ENCODE measurements at places on chromosomes 1 and 21.

DNA sequence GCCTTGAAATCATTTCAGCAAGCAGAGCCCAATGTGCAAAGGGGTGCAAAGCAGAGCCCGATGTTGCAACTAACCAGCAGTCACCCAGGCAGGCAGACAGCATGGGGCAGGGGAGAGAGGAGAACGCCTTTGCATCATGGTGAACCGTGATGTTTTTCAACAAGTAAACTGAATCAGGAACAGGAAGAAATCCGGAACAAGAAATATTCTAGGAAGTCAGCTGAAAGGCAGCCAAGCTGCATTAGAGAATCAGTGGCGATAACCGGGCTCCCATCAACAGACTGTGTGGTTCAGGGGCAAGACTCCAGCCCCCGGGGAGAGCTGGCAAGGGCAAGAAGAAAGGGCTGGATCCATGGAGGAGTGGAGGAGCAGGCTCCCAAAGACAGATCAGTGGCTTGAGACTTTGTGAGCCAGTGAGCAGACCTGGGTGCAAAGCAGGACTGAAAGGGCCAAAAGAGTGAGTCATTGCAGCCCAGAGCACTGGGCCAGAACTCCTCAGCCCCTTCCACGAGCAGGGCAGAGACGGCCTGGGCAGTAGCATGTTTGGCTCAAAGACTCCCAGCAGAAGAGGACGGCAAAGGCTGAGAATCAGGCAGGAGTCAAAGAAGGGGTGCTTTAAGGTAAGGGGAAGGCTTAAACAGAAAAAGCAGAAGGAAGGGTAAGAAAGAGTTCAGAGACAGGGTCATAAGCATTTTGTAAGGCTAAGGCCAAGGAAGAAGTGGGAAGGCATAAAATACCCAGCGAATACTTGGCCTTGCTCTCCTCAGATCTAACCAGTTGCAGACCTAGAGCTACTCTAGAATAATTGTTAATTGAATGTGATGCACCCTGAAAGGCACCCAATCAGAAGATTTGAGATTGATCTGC is 155.0 kb downstream of the SETD4 start:
- DNase-seq: no peak

DNA sequence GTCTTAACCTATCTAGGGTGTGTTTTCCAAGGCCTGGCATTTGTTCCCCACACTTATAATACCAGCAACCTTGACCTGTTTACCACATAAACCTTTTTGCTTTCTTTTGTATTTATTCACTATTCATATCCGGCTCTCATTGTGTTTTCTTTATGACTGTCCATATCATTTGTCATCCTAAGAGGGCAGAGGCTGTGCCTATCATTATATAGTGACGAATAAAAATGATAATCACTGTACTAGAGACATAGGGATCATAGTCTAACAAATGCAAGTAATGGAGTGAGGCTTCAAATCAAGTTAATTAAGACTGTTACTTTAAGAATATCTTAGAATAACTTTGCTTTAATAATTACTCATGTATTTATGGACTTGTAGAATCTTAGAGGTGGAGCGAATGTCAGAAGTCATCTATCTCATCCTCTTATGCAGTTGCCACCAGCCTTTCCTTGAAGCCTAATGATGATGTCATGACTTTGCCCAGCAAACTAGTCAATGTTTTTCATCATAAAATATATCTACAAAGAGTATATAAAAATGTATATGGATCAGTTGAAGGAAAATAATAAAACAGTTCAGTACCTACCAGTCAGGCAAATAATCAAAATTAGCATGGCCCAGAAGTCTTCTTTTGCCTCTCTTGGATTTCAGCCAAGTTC is 4.7 kb upstream of the ETV3 start:
- DNase-seq: no peak

- DNase-seq: no peak
These were observed 4.5 kb upstream of the PLCH2 start for GRCh38 chr1:2471587-2472001.

DNA sequence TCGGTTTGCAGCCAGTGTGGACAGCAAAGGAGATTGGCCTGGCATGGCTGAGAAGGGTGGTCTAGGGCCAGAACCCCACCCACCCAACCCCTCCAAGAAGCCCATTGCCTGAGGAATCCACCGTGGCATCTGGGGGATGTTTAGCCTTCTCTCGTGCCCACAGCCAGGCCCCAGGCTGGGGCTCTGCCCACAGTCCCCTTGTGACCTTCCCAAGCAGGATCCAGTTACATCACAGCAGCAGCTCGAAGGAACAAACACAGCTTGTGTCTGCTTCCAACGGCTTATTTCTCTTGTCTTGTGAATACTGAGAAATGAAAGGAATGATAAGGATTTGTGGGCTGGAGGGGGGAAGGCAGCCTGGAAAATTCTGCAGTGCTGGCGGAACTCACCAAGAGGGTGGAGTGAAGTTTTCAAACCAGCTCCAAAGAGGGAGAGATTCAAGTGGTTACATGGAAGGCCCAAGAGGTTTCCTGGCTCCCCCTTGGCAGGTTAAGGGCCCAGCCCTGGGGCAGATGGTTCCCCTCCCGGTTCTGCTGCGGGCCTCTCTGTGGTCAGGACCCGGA is 61.6 kb downstream of the DHRS3 start:
- no peak for DNase-seq

DNA sequence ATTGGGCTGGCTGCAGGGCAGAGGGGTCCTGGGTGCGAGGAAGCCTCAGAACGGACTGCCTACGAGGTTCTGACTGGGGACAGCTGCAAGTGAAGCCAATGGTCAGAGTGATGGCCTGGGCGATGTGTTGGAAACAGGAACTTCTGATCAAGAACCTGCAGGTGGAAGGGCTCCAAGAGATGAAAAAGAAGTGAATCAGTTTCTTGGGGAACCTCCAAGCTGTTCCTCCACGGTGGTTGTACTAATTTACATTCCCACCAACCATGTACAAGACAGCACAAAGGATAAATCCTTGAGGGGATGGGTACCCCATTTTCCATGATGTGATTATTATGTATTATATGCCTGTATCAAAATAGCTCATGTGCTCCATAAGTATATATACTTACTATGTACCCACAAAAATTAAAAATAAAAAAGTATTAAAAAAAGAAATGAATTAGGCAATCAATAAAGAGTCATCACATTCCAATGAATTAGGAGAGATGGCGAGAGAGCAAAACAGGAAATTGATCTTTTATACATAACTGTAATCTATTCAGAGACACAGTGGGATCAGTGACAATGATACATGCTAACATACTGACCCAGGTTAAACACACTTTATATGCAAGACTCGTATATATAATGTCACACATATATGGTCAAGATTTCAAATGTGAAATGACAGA is 58.1 kb downstream of the PTPN14 start:
- no peak for DNase-seq

GRCh38 chr1:167273027-167273800 is 52.5 kb downstream of the POU2F1 start:
- no peak for DNase-seq

- DNase-seq: no peak
These were observed 23.2 kb downstream of the CACNA1S start for GRCh38 chr1:201088901-201089525.

DNA sequence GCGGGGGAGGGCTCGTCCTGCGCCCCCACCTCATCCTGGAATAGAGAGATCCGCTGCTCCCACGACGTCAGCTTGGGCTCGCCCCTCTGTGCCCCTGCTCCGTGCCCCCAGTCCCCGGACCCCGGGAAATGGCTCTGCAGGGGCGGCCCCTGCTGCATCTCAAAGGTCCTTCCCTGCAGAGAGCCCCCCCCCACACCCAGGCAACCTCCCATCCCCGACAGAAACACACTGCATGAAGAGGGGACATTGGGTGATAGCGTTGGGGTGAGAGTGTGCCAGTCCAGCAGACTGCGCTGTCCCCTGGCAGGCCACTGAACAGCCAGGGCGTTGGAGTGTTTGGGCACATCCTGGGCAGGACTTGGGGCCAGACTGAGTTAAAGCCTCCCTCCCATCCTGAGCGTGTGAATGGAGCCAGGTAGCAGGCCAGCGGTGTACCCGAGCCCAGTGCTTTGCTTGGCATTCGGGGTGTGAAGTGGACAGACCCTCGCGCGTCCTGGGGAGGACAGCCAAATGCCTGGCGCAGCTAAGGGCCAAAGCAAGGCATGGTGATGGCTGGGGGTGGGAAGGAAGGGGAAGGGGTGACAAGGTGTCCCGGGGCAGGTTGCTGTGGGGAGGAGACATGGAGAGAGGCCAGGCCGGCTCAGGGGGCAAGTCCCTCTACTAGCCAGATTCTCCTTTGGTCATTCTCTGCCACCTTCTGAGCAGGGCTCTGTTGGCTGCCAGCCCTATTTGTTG is 633 bp upstream of the ETNK2 start:
- DNase-seq: no peak

DNA sequence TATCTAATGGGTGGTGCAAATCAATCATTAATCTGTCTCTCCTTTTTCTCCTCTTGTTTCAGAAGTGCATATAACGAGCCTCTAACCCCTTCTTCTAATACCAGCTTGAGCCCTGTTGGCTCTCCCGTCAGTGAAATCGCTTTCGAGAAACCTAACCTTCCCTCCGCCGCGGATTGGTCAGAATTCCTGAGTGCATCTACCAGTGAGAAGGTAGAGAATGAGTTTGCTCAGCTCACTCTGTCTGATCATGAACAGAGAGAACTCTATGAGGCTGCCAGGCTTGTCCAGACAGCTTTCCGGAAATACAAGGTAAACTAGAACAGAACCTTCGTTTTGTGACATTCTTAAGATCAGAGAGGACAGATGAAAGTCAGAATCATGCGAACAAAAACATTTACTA is 25.3 kb upstream of the VAMP3 start:
- no peak for DNase-seq

DNA sequence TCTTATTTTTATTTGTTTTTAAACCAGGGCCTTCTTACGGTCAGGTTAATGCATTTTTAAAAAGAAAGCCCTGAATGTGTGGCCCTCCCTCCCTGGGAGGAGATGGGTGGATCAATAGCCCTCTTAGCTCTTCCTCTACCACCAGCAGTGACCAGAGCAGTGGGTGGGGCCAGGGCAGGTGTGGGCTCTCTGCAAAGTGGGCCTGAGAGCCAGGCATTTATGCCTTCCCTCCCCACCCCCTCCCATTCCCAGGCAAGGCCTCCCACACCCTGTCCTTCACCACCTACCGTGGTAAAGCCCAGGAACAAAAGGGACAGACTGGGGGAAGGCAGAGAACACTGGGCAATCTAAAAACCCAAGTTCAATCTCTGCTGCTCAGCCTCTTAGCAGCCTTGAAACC is 63.9 kb downstream of the SSBP3 start:
- DNase-seq: no peak

- DNase-seq: no peak
These were observed 24.0 kb downstream of the HENMT1 start for GRCh38 chr1:108636876-108637275.

GRCh38 chr1:89697383-89697782 is 64.5 kb downstream of the LRRC8C start:
- no peak for DNase-seq

GRCh38 chr1:77540501-77541161 is 141.8 kb downstream of the ZZZ3 start:
- DNase-seq: no peak

DNA sequence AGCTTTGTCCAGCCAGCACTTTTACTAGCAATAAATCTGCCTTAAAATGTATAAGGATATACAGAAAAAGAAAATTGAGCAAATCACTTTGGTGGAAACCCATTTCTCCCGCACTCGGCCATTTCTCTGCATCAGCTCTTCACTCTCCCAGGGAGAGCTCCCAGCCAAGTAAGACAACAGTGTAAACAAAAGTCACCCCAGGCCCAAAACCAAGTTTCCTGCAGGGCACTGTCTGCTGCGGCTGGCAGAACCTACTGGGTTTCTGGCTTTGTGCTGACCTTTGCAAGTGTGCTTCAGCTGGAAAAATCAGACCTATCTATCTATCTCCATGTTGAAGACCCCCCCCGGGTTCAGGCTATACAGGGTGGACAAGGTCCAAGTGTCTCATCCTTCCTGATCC is 476.7 kb upstream of the CAMK1G start:
- DNase-seq: no peak

GRCh38 chr21:46191686-46192575 is 7.7 kb upstream of the SPATC1L start:
- no peak for DNase-seq

GRCh38 chr1:241957692-241958494 is at the start of gene BECN2:
BECN2 (plus strand) TSS chr1:241957767; CDS start chr1:241957767, 0 bp downstream.
- no peak for DNase-seq

DNA sequence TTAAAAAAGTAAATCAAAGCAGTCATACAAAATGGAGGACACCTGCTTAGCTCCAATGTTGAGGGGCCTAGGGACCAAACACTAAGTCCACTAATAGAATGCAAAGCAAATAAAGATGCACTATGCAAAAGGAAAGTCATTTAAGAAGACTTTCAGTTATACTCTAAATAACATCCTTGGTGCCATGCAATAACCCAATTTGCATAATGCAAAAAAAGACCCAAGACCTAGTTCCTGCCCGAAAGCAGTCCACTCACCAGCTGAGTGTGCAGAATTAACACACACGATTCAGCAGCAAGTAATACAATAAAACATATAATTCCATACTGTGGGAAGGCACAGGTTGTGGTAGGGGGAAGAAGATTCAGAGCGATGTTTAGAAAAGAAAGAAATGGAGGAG is 101.8 kb downstream of the TGFBR3 start:
- no peak for DNase-seq

GRCh38 chr1:108597041-108597440 is 37.1 kb downstream of the EEIG2 start:
- no peak for DNase-seq

DNA sequence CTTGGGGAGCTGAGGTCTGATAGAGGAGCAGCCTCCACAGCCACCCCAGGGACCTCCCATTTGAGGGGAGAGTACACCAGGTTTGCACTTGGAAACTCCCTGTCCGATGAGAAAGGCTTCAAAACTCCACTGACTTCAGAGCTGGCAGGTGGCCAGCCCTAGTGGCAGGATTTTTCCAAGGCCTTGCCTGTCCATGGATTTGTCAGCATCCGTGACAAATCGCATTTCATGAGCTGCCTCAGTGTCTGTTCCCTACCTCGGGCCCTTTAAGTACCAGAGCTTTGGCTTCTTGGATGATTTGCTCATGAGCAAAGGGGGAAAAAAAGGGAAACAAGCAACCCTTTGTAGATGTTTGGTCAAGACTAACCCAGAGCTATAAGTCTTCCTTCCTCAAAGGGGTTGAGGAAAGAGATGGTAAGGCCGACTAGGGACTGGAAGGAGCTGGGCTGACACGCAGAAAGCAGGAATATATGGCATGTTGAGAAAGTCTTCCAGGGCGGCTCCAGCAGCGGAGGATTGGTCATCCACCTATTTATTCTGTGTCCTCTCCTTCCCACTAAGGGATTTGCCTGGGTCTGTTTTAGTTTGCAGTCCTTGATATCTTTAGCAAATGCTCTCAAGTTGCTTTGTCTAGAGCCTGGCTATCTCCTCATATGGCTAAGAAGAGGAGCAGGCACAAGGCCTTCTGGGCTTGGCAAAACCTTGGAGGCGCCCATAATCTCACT is 2.7 kb upstream of the HSPG2 start:
- DNase-seq: peak; percentile 83

GRCh38 chr1:176379626-176380339 is 83.2 kb upstream of the PAPPA2 start:
- DNase-seq: no peak

- DNase-seq: no peak
These were observed 36.2 kb downstream of the UBE2G2 start for GRCh38 chr21:44765231-44766013.

All from HepG2 (cell line).